ENCODE measurements at places on chromosomes 13 and 19.

DNA sequence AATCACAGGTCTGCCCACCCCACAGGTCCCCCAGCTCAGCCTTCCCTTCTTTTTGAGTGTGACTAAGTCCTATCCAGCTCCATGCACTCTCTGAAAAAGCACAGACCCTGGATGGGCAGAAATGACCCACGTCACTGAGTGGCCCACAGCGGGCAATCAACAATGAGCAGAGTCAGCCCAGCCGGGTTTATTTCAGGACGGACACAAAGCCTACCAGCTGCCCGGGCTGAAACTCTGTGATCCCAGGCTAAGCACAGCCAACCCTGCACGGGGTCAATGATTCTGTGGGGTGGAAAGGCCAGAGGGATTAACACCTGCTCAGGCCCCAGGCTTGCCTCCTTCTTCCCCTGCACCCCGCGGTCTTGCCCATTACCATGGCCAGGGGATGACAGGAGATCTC lies 8.4 kb downstream of the NAPA start:
- DNase-seq: peak; percentile 75

DNA sequence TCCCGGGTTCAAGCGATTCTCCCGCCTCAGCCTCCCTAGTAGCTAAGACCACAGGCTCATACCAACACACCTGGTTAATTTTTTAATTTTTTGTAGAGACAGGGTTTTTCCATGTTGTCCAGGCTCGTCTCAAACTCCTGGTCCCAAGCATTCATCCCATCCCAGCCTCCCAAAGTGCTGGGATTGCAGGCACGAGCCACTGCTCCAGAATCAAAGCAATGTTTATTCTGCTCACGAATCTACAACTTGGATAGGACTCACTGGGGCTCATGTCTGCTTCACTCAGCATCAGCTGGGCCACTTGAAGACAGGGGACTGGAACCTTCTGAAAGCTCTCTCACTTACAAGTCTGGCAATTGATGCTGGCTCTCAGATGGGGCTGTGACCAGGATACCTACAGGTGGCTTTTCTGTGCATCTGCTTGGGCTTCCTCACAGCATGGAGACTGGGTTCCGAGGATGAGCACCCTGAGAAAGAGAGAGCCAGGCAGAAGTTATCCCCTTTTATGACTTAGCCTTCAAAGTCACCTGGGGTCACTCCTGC lies 8.2 kb upstream of the ZNF792 start:
- no peak for DNase-seq

DNA sequence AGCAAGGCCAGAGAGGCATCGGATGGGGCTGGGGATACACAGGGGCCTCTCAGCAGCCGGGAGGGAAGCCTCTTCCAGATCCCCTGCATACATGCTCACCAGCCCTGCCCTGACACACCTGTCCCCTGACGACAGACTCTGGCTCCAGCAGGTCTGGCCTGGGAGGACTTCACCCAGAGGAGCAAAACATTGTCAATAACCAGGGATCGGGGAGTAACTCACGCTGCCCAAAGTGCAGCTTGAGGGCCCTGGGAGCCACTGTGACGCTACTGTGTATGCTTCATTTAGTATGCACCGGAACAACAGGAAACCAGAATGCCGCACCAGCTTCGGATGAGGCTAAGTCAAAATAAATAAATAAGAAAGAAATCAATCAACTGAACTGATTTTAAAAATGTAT lies 12.4 kb upstream of the CD22 start:
- no peak for DNase-seq

- peak; percentile 98 for DNase-seq
These were observed 164.7 kb downstream of the KATNAL1 start for GRCh38 chr13:30142486-30143211.

- DNase-seq: no peak
These were observed 99.3 kb upstream of the RAP2A start for GRCh38 chr13:97334690-97335089.

DNA sequence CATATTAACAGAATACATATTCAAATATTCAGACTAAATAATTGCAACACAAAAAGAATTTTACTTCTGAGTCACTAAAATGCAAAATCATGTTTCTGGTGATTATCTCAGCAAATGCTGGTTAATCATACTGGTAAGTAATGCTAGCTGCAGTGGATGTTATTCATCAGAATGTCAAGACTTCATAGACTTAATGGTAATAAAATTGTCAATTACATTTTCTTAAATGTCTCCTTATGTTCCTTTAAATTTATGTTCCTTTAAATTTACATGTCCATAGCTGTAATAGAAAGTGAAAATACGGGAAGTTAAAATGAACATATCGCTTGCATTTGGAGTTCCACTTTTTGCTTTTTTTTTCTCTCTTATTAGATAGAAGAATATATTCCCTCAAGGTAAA lies 853.0 kb downstream of the SLITRK6 start:
- DNase-seq: no peak

All from myocyte (in vitro differentiated cells).